Activated T-helper 1 cell treated with anti-CD3 and anti-CD28 coated beads, Interleukin-12 subunit alpha, Interleukin-12 subunit beta, Interleukin-2, Interleukin-4 antibody, amounts not matched to agents 30 ng/mL and 10 ng/mL and 1 ng/mL, durations not matched to agents 14 hours and 24 hours and 36 hours (primary cell): ENCODE measurements at places on chromosomes 4 and X.
A peak's percentile ranks its signal among the peaks of the same experiment; 100 is the strongest.

DNA sequence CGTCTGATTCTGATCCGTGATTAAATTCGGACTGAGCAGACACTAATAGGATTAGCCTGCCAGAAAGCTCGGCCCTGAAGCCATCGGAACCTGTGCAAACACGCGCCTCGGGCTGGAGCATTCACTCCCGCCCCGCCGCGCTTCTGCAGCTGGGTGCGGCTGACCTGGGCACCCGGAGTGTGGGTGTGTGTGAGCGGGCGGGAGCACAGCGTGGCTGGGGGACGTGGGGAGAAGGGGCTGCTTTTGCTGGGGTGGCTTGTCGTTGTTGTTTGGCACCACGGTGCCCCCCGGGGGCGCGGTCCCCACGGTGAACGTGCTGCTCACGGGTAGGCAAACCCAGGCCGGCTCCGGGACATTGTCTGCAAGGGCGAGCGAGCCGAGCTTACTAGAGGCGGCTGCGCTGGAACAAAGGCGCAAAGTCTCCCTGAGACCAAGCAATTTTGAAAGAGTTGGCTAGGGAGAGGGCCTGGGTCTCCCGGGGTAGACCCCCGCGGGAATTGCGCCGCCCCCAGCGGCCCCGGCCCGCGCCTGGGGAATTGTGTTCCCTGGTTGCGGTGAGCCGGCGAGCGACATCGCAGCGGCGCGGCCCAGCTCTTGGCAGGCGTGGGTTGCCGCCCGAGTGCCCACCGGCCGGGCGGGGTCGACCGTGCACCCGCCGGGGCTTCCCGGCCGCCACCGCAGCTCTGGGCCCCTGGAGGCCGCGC lies 1.4 kb downstream of the MAMLD1 start:
- no peak for DNase-seq
- H3K27ac ChIP-seq: peak overlapping the region; percentile 44
- peak overlapping the region; percentile 77 for H3K4me3 ChIP-seq
- peaks cover 9% of the 10 kb centered on the region for H3K27me3 ChIP-seq
- peaks cover 36% of the 10 kb centered on the region for H3K4me1 ChIP-seq

DNA sequence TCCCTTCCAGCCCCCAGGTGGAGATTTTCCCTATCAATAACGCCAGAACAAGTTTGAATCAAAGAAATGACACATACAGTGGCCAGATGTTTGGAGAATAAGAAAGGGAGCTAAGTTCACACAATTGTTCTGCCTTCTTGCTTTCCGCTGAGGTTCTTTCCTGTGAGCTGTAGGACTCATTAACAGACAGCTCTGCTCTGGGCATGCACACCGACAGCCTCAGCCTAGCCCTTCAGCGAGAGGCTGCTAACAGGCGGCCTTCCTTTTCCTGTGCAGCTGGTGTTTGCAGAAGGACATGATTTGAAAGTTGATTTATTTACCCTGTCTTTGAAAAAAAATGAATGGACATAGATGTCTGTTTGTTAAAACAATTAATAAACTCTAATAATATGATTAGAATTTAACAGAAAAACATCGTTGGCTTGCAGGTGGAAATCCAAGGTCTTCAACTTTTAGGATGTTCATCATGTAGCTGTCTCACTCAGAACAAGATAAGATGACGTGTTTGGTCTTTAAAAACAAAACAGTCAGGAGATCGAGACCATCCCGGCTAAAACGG lies 183.3 kb downstream of the KDR start:
- peak overlapping the region; percentile 43 for H3K4me3 ChIP-seq
- H3K27ac ChIP-seq: peak overlapping the region; percentile 38
- H3K27me3 ChIP-seq: no peaks in the 10 kb centered on the region
- peaks cover 4% of the 10 kb centered on the region for H3K36me3 ChIP-seq
- DNase-seq: peak; percentile 16

DNA sequence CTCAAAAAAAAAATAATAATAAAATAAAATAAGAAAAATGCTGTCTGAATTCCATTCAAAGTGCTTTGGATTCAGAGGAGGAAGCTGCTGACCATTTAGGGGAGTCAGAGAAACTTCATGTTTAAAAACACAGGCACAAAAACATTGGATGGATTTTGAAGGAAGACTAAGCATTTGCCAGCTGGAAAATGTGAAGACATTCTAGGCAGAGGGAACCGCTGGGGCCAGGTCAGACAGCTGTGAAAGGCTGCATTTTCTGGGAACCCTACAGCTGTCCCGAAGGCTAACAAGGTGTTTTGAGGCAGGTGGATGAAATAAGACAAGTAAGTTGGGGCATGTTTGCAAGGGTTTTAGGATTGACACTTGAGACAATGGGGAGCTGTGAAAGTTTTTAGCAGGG lies 38.6 kb downstream of the ING2 start:
- peaks cover 6% of the 10 kb centered on the region for H3K27me3 ChIP-seq
- no peaks in the 10 kb centered on the region for H3K36me3 ChIP-seq
- H3K4me1 ChIP-seq: no peaks in the 10 kb centered on the region
- no peak overlapping the region for H3K4me3 ChIP-seq
- no peak for DNase-seq

GRCh38 chrX:33252306-33252825 lies 41.0 kb upstream of the DMD start:
- no peak overlapping the region for H3K27ac ChIP-seq
- H3K4me3 ChIP-seq: no peak overlapping the region
- H3K4me1 ChIP-seq: no peaks in the 10 kb centered on the region
- H3K36me3 ChIP-seq: no peaks in the 10 kb centered on the region
- DNase-seq: no peak

GRCh38 chr4:122863639-122864038 lies 37.0 kb downstream of the FGF2 start:
- H3K27ac ChIP-seq: no peak overlapping the region
- H3K4me1 ChIP-seq: peaks cover 2% of the 10 kb centered on the region
- DNase-seq: no peak
- H3K27me3 ChIP-seq: peaks cover 16% of the 10 kb centered on the region

GRCh38 chrX:17298564-17298963 lies 76.4 kb upstream of the NHS start:
- H3K4me1 ChIP-seq: no peaks in the 10 kb centered on the region
- H3K27ac ChIP-seq: no peak overlapping the region
- H3K27me3 ChIP-seq: no peaks in the 10 kb centered on the region
- DNase-seq: no peak

DNA sequence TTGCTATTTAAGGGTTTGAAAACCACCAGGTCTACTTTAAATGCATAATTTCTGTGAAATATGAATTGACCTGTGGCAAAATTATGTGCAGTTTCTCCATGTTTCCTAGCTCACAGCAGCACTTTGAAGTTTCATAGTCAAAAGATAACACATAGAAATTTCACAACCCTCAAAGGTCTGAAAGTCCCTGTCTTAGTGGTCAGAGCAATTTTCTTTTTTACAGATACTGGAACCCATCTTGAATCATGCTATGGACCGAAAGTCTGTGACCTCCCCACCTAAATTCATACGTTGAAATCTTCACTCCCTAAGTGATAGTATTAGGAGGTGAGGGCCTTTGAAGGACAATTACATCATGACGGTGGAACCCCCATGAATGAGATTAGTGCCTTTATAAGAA lies 240.4 kb upstream of the BMP3 start:
- H3K27me3 ChIP-seq: no peaks in the 10 kb centered on the region
- no peak overlapping the region for H3K4me3 ChIP-seq
- no peak for DNase-seq
- H3K27ac ChIP-seq: no peak overlapping the region
- H3K4me1 ChIP-seq: no peaks in the 10 kb centered on the region

DNA sequence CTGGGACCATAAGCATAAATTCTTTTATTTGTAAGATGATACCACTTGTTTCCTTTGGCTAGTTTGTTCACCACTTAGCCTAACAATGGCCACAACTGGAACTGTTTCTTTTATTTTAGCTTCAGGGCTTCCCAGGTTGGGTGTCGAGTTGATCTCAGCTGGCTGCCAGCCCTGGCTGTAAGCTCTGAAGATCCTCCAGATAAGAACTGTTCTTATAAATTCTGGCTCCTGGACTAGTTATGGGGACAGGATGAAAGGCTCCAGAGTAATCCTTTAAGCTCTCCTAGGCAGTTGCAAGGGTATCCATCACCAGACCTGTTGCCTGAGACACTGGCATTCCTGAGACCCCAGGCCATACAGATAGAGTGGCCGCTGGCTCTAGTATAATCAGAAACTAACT lies 129.4 kb upstream of the ACSL4 start:
- H3K36me3 ChIP-seq: no peaks in the 10 kb centered on the region
- no peak overlapping the region for H3K4me3 ChIP-seq
- DNase-seq: no peak
- peaks cover 5% of the 10 kb centered on the region for H3K4me1 ChIP-seq
- peaks cover 5% of the 10 kb centered on the region for H3K27me3 ChIP-seq

DNA sequence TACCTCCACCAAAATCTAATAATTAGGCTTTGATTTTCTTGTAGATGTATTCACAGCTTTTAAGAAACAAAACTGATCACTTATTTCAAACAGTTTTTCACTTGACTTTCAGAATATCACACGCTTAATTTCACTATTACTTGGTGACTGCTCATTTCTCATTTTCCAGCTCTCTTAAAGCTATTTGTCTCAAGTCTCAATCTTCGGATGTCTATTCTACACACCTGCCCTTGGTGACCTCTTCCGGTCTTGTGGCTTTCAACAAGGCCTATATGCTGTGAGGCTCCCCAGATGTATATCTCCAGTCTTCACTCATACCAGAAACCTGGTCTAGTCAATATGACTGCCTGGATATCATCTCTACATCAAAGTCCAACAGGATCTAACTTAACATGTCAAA lies 34.9 kb upstream of the ANXA10 start:
- H3K4me3 ChIP-seq: no peak overlapping the region
- no peaks in the 10 kb centered on the region for H3K27me3 ChIP-seq
- H3K27ac ChIP-seq: no peak overlapping the region
- H3K36me3 ChIP-seq: no peaks in the 10 kb centered on the region
- no peaks in the 10 kb centered on the region for H3K4me1 ChIP-seq

GRCh38 chrX:121161501-121161933 lies 114.1 kb downstream of the GLUD2 start:
- H3K27me3 ChIP-seq: peaks cover 2% of the 10 kb centered on the region
- no peak for DNase-seq
- peaks cover 39% of the 10 kb centered on the region for H3K4me1 ChIP-seq

- no peak within 1 kb of the TSS for H3K27ac ChIP-seq
- peaks cover 8% of the 10 kb centered on the region for H3K27me3 ChIP-seq
- H3K4me1 ChIP-seq: peaks cover 6% of the 10 kb centered on the region
- H3K4me3 ChIP-seq: no peak within 1 kb of the TSS
- no peak for DNase-seq
Measured at GRCh38 chr4:174828845-174829701, at the start of gene GLRA3. TSS of gene GLRA3 (minus strand) at chr4:174829247. CDS start at chr4:174828811, 436 bp downstream.

GRCh38 chrX:155962906-155963305 lies 34.6 kb upstream of the IL9R start:
- no peak overlapping the region for H3K4me3 ChIP-seq
- peaks cover 6% of the 10 kb centered on the region for H3K4me1 ChIP-seq
- H3K27ac ChIP-seq: no peak overlapping the region
- DNase-seq: no peak
- H3K36me3 ChIP-seq: no peaks in the 10 kb centered on the region
- peaks cover 3% of the 10 kb centered on the region for H3K27me3 ChIP-seq

GRCh38 chr4:20570981-20571715 lies 129.1 kb upstream of the PACRGL start:
- no peak overlapping the region for H3K27ac ChIP-seq
- H3K36me3 ChIP-seq: no peaks in the 10 kb centered on the region
- no peak for DNase-seq
- no peak overlapping the region for H3K4me3 ChIP-seq

DNA sequence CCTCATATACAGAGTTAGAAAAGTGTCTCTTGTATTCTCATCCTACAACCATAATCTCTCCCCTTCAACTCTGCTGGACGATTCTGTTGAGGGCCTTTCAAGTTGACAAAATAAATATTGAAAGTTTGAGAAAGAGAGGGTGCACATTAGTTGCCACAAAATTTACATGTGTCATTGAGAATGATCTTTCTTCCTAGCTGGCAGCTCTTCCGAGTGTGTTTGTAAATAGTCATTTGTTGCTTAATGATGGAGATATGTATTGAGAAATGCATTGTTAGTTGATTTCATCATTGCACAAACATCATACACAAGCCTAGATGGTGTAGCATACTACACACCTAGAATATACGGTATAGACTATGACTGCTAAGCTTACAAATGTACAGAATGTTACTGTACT lies 632.8 kb upstream of the AMOT start:
- H3K27ac ChIP-seq: no peak overlapping the region
- no peaks in the 10 kb centered on the region for H3K27me3 ChIP-seq
- H3K4me1 ChIP-seq: no peaks in the 10 kb centered on the region
- H3K4me3 ChIP-seq: no peak overlapping the region
- no peaks in the 10 kb centered on the region for H3K36me3 ChIP-seq
- DNase-seq: no peak

- H3K27ac ChIP-seq: no peak overlapping the region
- H3K4me1 ChIP-seq: no peaks in the 10 kb centered on the region
- no peaks in the 10 kb centered on the region for H3K36me3 ChIP-seq
- H3K27me3 ChIP-seq: peaks cover 1% of the 10 kb centered on the region
Measured at GRCh38 chrX:149707147-149707901, 4.5 kb upstream of the MAGEA11 start.

DNA sequence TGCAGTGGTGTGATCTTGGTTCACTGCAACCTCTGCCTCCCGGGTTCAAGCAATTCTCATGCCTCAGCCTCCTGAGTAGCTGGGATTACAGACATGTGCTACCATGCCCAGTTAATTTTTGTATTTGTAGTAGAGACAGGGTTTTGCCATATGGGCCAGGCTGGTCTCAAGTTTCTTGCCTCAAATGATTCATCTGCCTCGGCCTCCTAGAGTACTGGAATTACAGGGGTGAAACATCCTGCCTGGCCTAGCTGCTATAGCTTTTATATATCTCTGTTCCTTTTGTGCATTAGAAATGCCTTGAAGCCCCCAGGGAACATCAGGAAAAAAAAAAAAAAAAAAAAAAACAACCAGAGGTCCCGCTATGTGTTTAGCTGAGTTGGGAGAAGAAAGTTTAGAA lies 34.8 kb downstream of the UBE2K start:
- peaks cover 12% of the 10 kb centered on the region for H3K4me1 ChIP-seq
- H3K27ac ChIP-seq: no peak overlapping the region
- no peak overlapping the region for H3K4me3 ChIP-seq
- peaks cover 9% of the 10 kb centered on the region for H3K36me3 ChIP-seq
- no peaks in the 10 kb centered on the region for H3K27me3 ChIP-seq

- DNase-seq: no peak
- H3K27me3 ChIP-seq: no peaks in the 10 kb centered on the region
- peaks cover 4% of the 10 kb centered on the region for H3K36me3 ChIP-seq
- peaks cover 15% of the 10 kb centered on the region for H3K4me1 ChIP-seq
- no peak overlapping the region for H3K4me3 ChIP-seq
Measured at GRCh38 chrX:65127842-65128241, 151.6 kb upstream of the ZC4H2 start.

- no peaks in the 10 kb centered on the region for H3K27me3 ChIP-seq
- H3K36me3 ChIP-seq: peaks cover 45% of the 10 kb centered on the region
- no peak for DNase-seq
- H3K27ac ChIP-seq: no peak overlapping the region
- H3K4me3 ChIP-seq: no peak overlapping the region
- peaks cover 31% of the 10 kb centered on the region for H3K4me1 ChIP-seq
Measured at GRCh38 chr4:152815078-152815477, 35.3 kb downstream of the ARFIP1 start.

DNA sequence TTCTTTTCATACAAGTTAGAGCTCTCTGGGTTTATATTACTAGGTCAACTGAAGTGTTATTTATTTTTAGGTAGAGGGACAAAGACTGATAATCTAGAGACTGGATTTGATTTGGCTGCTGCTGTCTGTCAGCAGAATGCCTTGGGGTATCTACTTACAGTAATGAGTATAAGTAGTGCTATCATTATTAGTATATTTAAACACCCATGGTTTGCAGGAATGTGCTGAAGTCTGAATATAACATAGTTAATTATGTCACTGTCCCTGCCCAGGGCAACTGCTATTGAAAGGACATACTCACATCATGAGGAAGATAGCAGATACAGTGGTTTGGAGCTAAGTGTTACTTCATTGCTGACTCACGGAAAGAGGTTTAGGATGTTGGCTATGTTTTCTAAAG lies 76.2 kb downstream of the PRRG1 start:
- H3K27ac ChIP-seq: no peak overlapping the region
- no peaks in the 10 kb centered on the region for H3K27me3 ChIP-seq
- no peak overlapping the region for H3K4me3 ChIP-seq
- H3K36me3 ChIP-seq: no peaks in the 10 kb centered on the region
- DNase-seq: no peak
